NCI-H1930 (cell line): ENCODE measurements at places on chromosomes 6 and 20.

GRCh38 chr6:7954477-7955200 is 44.1 kb upstream of the TXNDC5 start:
- no peak for DNase-seq

DNA sequence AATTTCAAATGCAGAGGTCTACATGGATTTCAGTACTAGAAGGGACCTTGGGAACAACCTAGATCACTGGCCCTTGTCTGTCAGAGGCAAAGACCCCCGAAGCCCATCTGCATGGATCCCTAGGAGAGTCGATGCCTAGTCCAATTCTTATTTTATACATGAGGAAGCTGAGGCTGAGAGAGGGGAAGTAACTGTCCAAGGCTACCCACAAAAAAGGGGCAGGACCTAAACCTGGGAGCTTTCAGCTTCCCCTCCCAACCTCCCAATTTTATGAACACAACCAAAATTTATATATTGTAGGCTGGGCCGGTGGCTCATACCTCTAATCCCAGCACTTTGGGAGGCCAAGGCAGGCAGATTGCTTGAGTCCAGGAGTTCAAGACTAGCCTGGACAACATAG is 73.2 kb downstream of the TRERF1 start:
- DNase-seq, result no peak

DNA sequence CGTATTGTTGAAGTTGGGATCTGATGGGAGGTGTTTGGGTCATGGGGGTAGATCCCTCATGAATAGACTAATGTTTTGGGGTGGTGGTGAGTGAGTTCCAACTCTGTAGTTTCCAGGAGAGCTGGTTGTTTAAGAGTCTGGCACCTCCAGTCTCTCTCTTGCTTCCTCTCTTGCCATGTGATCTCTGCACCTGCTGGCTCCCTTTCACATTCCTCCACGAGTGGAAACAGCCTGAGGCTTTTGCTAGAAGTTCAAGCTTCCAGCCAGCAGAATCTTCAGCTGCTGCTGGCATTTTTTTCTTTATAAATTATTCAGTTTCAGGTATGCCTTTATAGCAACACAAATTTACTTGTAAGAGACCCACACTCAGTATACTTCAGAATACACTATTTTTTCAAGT is 1021.6 kb downstream of the EYS start:
- no peak for DNase-seq

DNA sequence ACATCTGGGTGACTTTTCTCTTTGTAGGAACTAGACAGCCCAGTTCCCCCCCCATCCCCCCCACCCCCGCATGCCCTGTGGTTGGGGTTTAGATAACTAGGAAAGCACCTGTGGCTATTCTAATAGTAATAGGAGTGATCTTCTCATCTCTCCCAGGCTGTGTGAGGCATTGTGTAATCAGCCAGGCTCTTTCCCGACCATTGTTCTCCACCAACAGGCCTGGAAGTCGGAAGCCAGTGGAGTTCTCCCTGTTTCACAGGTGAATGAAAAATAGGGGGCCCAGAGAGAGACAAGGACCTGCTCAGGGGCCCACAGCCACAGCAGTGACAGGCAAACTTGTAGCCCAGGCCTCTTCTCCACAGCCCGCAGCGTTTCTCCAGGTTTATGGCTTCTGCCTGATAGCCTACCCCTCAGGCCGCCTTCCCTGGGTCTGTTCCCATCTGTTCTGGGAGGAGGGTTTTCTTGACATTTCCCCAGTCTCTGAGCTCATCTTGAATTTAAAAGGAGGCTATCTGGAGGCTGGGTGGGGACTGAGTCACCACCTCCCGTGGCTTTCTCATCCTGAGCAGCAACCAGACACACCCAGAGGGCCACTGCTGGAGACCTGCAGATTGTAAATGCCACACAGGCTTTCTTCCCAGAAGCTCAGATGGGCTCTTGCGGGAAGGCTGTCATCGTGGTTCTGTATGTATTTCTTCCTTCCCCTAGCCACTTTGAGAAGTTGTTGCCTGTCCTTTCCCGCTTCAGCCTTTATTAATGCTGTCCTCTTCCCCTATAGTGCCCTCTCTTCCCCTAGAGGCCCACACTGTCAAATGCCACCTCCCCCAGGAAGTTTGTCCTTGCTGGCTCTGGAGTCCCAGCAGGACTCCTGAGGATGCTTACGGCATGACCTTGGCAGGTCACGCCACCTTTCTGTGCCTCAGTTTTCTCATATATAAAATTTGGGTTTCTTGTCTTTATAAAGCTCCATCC is 75.9 kb upstream of the MYL9 start:
- DNase-seq, result no peak

GRCh38 chr6:100305209-100305869 is 159.4 kb downstream of the SIM1 start:
- DNase-seq, result no peak

GRCh38 chr20:59625214-59625922 is 21.0 kb downstream of the PHACTR3 start:
- DNase-seq, result no peak

DNA sequence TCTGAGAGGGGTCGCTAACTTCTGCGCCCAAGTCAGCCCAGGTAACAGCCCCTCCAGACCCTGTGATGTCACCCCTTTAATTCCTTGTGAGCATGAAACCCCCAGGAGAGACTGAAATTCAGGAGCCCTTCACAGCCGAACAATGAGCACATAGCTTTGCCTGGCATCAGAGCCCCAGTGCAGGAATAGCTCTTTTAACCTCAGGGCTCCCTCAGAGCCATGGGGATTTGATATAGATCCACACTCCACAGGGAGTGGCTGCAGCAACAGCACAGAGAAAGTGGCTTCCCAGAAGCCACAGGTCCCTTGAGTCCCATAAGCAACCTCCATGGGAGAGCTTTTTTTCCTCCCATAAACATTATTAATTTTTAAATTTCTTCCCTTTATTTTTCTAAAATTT is 150.0 kb upstream of the MARCKS start:
- DNase-seq, result no peak

GRCh38 chr6:19866173-19866984 is 29.2 kb downstream of the ID4 start:
- DNase-seq, result peak; percentile 72

GRCh38 chr6:83047065-83047754 is 18.4 kb downstream of the UBE3D start:
- DNase-seq, result no peak

DNA sequence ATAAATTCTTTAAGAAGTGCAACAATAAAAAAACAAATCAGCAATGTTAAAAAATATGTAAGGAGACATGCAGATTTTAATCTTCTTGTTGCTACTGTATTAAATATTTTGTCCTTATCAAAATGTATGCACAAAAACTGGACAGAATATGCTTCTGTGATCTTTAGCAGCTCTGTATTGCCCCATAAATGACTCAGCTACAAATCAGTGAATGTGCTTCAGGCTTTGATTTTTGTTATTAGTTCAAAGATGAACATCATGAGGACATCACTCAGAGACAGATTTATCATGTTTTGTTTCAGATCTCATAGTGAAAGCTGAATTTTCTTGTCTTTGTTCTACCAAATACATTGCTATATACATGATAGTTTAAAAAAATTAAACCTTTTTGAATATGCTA is 312.4 kb downstream of the GRIK2 start:
- DNase-seq, result no peak

- no peak for DNase-seq
Observed at GRCh38 chr6:123509112-123509511, 127.6 kb downstream of the TRDN start.

GRCh38 chr20:63497946-63498935 is 642 bp downstream of the EEF1A2 start:
- DNase-seq, result no peak

DNA sequence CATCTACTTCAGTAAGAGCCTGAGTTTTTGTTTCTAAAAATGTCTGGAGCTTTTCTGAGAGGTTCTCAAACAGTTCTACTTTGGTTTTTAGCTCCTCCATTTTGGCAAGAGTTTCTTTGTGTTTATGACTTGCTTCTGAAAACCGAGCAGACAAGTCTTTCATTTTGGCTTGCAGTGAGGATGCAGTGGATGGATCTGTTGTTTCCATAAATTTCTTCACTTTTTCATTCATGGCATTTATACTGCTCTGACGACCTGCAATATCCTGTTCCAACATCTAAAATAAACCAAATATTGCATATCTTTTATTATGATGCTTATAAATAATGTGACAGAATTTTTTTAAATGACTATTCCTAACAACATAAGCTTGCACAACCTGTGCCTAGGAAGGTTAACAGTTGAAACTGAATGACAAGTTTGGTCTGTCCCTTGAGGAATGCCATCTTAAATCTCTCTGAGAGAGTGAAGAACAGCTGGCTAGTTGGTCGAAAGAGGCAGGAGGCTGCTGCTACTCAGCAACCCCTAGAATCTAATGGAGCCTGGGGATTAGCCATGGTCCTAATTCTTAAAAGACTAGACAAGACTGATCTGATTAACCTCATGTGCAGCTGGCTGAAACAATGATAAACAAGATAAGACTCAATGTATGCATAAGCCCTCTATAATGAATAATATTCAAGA is 69.8 kb downstream of the DST start:
- no peak for DNase-seq

GRCh38 chr6:115909923-115910546 is 150.7 kb downstream of the FRK start:
- DNase-seq, result no peak

- DNase-seq, result no peak
Observed at GRCh38 chr20:63572788-63573646, 1.0 kb downstream of the HELZ2 start.

- DNase-seq, result no peak
Observed at GRCh38 chr20:38806855-38807655, 1.6 kb downstream of the PPP1R16B start.

DNA sequence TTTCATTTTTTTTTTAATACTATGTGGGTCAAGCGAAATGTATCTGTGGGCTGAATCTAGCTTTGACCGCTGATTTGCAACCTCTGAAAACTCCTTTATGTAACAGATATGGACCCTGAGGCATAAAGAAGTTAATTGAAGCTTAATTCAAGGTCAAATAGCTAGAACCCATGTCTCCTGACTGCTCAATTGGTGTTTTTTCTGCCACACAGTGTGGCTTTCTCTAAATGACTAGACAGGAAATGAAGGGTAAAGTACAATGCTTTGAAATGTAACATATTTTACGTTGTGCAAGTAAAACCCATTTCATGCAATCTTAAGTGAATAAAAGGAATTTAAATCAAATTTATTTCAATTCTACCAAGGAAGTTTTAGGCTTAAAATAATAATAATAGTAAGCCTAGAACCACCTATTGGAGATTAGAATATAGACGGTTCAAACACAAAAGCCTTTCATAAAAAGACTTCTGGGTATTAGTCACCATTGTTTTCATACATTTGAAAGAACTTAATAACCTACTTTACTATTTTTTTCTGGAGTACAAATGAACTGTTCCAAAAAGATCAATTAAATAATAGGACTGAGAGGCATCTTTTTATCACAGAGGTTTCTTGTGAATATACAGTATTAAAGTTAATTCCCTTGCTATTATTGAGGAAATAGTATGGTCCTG is 279.8 kb downstream of the EPHA7 start:
- no peak for DNase-seq

- no peak for DNase-seq
Observed at GRCh38 chr20:10826111-10826510, 152.3 kb upstream of the JAG1 start.

GRCh38 chr20:61737812-61738443 is 327.8 kb downstream of the TAF4 start:
- no peak for DNase-seq

GRCh38 chr6:54681267-54681666 is 165.3 kb upstream of the FAM83B start:
- DNase-seq, result no peak

DNA sequence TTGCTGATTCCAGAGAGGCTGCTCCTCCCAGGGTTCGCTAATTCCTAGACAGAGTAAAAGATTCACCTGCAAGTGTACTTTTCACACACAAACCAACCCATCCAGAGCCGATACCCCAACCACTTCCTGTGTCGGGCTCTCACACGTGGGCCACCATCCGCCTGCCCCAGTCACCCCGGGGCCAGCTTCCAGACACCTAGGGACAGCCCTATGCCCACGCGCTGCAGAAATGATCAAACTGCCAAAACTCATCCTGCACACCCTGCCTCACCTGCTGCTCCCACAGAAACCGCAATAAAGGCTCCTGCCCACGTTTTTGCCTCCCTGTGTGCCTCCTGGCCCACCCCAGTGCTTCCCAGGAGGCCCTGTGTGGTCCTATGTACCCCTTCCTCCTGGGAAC is 59.5 kb downstream of the PSMG4 start:
- DNase-seq, result no peak

DNA sequence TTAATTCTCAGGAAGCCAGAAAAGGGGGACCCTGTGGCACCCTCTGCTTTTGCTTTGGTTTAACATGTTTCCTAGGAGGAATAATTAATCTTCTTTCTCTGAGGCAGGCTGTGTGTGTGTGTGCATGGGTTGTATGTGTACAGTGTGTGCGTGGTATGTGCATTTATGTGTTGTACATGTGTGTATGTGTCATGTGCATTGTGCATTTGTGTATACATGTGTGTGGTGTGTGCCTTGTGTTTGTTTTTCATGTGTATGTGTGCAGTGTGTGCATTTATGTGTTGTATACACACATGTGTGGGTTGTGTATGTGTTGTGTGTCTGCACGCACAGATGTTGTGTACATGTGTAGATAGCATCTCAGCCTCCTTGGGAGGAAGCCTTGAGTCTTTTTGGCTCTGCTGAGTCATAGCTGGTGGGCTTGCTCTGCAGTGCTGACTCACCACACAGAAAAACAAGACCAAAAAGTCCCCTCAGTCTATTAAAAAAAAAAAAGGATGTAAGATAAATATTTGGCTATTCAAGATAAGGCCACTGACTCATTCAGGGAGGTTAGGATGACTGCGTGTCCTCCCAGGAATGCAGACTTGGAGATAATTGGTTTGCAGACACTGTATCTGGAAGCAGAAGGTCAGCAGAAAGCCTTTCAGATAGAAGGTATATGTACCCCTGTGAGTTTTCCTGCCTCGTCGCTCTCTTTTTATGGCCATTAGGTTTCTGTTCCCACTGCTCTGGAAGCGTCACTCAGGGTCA is 58.6 kb downstream of the SYNJ2 start:
- DNase-seq, result no peak

GRCh38 chr6:70180901-70181599 is 121.8 kb downstream of the COL9A1 start:
- DNase-seq, result no peak
